ENCODE measurements at places on chromosomes 4 and X. TPM values are rescaled to one million over a fixed set of nuclear protein-coding genes. Genes with fewer than 3 reads are reported as not detected.

HTN1 gene
- polyA plus RNA-seq: not detected

PTCHD1 gene
- polyA plus RNA-seq: under 0.01 TPM

MAGEB5 gene
- not detected for polyA plus RNA-seq

DNA sequence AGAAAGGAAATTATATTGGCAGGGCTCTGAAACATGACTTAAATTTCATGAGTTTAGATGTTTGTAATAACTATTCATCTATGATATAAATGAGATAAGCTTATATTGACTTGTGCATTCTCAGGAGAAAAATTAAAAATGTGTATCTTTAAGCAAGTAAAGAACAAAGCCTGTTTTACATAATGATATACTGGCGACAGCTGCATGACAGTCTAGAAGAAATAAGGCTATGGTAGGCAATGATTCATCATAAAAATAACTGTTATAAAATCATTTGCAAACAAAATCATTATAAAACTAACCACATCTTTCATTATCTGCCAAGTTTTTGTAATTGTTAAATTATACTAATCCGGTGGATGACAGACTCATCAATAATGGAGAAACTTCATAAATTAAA, 188.1 kb downstream of the ADAM29 start:
- no peak for DNase-seq

GABRQ gene
- not detected for polyA plus RNA-seq

VCX3A gene
- polyA plus RNA-seq: not detected

DNA sequence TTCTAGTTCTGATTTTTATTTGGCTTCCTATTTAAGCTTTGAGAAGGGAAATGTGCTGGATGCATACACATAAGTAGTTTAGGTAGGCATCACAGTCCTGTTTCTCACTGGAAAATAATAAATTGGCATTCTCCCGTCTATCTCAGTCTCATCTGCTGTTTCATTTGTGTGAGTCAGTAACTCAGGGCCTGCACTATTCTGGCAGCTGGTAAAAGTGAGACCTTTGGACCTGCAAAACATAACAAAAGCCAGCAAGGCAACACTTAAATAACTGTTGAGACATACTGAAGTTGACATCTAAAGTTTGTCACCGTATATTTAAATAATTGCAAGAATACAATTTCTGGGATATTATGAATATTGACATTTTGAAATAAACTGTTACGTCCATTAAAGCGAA, 8.6 kb upstream of the UBQLN2 start:
- no peak for DNase-seq

GRCh38 chr4:173272996-173273395, 61.2 kb downstream of the HMGB2 start:
- DNase-seq: no peak

CENPVL2 gene
- not detected for polyA plus RNA-seq

MRPS18C gene
- 34.6 TPM for polyA plus RNA-seq

- no peak for DNase-seq
Measured at GRCh38 chr4:171644430-171645057, 168.7 kb upstream of the GALNTL6 start.

RASGEF1B gene
- 6.0 TPM for polyA plus RNA-seq

- no peak for DNase-seq
Measured at GRCh38 chrX:117628381-117628780, 488.2 kb downstream of the KLHL13 start.

DNA sequence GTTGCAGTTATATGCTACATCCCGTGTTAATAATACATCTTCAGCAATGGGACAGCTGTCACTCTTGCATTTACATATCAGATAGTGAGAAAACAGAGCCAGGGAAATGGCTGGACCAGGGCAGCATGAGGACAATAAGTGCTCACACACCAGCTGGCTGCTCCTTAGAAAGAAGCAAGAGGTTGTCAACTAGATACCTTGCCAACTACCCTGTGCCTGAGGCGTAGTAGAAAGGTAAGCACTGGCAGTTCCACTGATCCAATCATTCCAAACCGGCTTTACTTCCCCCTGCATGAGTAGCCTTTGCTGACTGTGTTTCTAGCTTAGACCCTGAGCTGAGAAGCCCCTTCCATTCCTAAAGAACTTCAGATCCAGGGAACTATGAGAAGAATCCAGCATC, 52.2 kb upstream of the FGF13 start:
- no peak for DNase-seq

HSFX3 gene
- polyA plus RNA-seq: not detected

- DNase-seq: no peak
Measured at GRCh38 chr4:42268824-42269223, 116.4 kb upstream of the BEND4 start.

DNA sequence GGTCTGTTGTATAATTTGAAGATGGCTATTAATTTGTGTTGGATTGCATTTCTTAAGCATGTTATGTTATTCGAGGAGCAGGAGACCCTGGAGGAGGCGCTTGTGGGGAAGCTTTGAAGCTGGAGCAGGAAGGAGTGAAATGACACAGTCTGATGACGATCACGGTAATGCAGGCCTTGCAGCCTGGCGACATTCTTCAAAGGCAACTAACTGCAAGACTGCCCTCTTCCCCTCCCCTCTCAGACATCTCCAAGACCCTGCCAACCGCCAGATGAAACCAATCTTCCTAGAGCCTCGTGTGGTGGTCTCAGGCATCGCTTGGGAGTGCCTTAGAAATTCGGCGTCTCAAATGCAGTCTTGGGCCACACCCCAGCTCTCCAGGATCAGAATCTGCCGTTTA, 16.1 kb downstream of the CLCN4 start:
- DNase-seq: no peak

DNA sequence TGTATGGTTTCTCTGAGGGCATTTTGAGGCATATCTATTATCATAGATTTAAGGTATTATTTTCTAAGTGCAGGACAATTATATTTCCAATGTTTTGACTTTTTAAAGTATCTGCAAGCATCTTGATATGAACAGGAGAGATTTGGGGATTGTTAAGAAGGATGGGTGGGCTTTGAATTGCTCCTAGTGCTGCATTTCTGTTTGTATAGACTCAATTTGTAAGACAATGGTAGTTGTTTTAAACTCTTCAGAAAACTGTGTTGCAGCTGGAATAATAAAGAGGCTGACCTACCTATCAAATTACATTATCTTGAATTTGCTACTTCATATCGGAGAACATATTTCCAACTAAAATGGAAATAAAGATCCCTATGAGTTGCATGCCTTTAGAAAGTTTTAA, 570.3 kb downstream of the ADGRL3 start:
- no peak for DNase-seq

PRRG1 gene
- polyA plus RNA-seq: 3.4 TPM

- DNase-seq: peak; percentile 32
Measured at GRCh38 chrX:47174376-47174775, 19.3 kb upstream of the UBA1 start.

TCEANC gene
- 1.2 TPM for polyA plus RNA-seq

- DNase-seq: peak; percentile 92
Measured at GRCh38 chr4:158810487-158811215, 41.8 kb downstream of the FNIP2 start.

DNA sequence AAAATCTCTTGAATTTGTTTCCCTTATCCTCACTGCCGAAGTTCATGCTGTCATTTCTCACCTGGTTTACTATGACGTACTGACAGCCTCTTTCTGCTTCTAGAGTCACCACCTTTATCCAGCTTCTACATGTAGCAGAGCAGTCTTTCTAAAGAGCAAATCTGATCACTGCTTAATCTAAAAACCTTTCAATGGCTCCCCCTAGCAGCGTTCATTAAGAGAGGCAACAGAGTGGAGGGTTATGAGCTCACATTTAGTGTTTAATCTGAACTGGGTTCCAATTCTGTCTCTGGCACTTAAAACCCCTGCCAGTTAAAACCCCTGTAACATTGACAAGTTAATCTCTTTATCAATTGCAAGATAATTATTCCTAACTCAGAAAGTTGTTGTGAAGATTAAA, 4.4 kb downstream of the RBPJ start:
- no peak for DNase-seq

FTSJ1 gene
- 15.6 TPM for polyA plus RNA-seq

- no peak for DNase-seq
Measured at GRCh38 chr4:98150092-98150761, 7.0 kb upstream of the STPG2 start.

GRCh38 chr4:73729534-73730165, 10.7 kb upstream of the CXCL8 start:
- DNase-seq: peak; percentile 85

- DNase-seq: no peak
Measured at GRCh38 chrX:141180851-141181250, 3.9 kb upstream of the LDOC1 start.

- no peak for DNase-seq
Measured at GRCh38 chr4:39662683-39663082, 24.0 kb upstream of the SMIM14 start.

Data from sigmoid colon (tissue), 7 donors.